ENCODE measurements at places on chromosomes 2 and 18.

GRCh38 chr18:22267225-22267624 lies 97.8 kb downstream of the GATA6 start:
- ATAC-seq, result no peak

- ATAC-seq, result no peak
Observed at GRCh38 chr2:241066171-241066892, 35.8 kb downstream of the MTERF4 start.

DNA sequence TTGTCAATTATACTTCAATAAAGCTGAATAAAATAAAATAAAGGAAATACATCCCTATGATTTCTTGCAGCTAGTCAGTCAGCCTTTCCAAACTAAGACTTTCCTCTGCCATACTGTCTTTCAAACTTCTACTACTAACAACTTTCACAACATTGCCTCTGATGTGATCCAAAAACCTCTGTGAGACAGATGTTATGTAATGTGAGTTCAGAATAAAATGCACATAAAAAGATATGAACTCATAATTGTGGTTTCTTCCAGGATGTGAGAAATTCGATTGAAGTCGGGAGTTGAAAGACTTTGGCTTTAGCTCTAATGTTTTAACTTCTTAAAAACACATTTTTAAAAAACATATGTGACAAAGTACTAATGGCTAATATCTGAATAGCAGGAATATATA lies 98.7 kb downstream of the PIGN start:
- no peak for ATAC-seq

DNA sequence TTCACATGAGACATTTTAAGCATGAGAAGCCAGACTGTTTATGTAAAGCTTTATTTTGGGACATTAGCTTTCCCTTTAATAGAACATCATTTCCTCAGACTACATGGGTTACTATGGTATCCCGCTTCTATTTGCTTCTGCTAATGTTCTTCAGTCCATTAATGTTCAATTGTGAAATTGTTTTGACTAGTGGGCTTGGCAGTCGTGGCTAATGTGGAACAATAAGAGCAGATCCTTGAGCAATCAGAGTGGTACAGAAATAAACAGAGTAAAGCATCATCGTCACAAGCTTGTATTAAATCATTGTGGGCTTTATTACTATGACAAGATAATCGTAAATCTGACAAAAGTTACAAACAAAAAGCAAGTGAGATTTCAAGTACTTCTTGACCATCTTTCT lies 60.2 kb downstream of the PDE1A start:
- no peak for ATAC-seq

DNA sequence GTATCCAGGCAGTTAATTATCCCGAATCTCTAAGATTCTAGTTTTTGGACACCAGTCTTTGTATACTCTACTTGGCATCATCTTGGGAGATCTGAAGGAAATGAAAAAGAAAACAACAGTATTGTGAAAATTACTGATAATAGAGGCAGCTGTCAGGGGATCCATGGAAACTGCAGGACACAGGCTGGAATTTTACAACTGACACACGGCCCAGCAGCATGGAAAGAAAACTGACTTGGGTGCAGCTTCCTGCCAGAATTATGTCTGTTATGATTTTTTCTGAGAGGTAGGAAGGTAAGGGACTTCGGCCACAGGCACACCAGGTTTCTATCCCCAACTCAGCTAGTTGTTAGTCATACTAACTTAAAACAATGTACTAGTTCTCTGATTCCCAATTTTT lies 57.7 kb upstream of the ERBB4 start:
- no peak for ATAC-seq

DNA sequence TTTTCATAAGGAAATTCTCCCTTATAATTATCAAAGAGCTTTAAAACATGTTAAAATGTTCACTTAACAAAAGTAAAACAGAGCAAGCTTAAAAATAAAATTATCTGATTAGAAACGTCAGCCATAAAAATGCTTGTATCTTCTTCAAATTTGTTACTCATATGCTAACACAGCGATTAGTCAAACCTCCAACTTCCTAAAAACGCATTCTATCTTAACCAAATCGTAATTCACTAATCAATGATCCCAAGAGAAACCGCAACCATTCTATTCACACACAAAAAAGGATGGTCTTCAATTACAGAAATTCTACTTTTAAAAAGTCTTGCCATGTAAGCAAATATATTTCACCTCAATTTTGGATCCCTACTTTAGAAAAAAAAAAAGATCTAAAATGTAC lies 1.9 kb downstream of the STK17B start:
- no peak for ATAC-seq

DNA sequence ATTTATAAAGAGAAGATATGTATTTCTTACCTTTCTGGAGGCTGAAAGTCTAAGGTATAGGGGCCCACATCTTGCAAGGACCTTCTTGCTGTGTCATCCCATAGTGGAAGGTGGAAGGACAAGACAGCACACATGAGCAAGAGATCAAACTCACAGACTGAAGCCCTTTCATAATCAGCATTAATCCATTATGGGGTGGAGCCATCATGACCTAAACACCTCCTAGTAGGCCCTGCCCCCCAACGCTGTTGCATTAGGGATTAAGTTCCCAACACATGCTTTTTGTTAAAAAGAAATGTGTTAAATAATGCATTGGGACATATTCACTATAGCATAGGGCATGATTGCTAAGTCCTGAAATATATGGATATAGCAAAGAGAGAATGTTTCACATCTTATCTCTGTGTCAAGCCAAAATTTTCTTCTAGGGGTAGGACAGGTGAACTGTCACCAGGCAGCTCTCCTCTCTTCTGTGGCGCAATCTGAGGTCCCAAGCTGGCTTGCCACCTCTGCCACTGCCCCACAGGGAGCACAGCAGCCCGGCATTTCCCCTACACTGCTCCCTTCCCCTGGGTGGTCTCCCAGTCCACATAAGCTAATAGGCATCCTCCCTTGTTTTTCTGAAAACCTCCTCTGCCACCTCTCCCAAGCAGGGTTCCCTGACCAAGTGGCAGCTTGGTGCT lies 8.3 kb upstream of the CTIF start:
- no peak for ATAC-seq

GRCh38 chr2:142037066-142037465 lies 93.8 kb downstream of the LRP1B start:
- ATAC-seq, result no peak

DNA sequence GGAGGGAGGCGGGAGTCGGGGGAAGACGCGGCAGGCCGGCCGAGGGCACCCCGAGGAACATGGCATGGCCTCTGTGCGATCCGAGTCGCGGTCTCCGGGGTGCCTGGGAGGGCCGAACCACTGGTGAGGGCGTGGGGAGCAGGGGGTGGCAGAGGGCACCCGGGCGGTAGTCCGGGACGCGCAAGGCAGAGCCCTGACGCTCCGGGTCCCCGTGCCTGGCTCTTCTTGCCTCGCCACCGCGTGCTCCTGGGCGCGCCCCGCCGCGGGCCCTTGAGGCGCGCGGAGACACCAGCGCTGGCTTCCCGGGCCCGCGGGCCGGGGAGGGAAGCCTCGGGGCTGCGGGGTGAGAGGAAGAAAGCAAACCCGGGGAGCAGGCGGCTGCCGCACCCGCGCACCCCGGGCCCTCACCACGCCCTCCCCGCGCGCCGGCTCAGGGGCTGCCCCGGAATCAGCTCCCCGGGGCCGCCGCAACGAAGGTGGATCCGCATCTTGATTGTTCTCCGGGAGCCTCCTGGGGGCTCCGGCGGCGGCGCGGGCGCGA lies 4.3 kb downstream of the SOX11 start:
- ATAC-seq, result no peak

- ATAC-seq, result no peak
Observed at GRCh38 chr2:38142627-38143026, 66.7 kb upstream of the CYP1B1 start.

GRCh38 chr2:43748333-43748732 lies 25.5 kb upstream of the DYNC2LI1 start:
- no peak for ATAC-seq

- no peak for ATAC-seq
Observed at GRCh38 chr2:217988840-217989204, 14.0 kb downstream of the TNS1 start.

- peak; percentile 3 for ATAC-seq
Observed at GRCh38 chr2:239401881-239402233, 1.0 kb upstream of the HDAC4 start.

DNA sequence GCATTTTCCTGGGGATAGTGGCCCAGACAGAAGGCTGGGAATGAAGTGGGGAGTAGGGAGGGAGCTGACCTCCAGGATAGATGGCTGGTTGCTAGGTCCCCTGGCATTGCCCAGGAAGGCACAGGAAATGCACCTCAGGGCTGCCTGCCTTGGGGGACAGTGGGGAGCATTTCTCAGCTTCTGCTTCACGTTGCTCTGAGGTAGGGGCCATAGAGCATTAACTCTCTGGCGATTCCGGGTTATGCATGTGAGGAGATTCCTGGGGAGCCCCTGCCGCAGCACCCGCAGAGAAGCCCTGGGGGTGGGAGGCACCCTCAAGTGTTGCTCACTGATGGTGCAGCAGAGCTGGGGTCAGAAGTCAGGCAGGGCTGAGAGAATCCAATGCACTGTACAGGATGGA lies 256.5 kb downstream of the CYP26B1 start:
- no peak for ATAC-seq

DNA sequence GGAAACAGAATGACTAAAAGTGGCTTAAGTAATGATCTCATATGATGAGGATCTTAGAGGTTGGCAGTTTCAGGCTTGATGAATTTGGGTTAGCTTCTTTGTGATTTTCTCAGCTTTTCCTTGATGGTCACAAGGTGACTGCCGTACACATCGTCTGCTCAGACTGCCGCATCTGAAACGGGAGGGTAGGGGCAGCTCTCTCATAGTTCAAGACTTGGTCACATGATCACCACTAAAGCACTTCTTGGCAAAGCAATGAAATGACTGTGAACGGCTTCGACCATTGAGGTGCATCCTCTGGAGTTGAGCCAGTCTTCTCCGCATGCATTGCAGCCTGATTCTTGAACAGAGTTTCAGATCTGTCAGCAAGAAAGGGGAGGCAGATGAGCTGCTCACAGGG lies 43.8 kb downstream of the LPIN1 start:
- ATAC-seq, result no peak

- no peak for ATAC-seq
Observed at GRCh38 chr2:40751981-40752380, 300.1 kb upstream of the SLC8A1 start.

- no peak for ATAC-seq
Observed at GRCh38 chr2:230783101-230783500, 70.5 kb downstream of the CAB39 start.

DNA sequence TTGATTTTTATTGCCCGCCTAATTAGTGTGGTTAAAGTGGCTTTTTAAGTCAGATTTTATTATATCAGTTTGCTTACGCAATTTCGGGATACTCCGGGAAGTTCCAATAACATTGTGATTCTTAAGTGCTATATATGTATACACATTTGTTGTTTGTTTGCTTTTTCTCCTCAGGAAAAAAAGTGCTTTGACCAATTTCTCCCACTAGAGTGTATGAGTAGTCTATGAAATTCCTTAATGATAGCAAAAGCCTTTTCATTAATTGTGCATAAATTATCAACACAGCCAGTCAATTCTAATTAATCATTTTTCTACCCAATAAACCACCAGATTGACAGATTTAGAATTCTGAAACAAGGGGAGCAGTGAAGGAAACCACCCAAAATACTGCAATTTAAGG lies 172.2 kb downstream of the DPP10 start:
- no peak for ATAC-seq
